ENCODE measurements at places on chromosomes 3 and 15.

DNA sequence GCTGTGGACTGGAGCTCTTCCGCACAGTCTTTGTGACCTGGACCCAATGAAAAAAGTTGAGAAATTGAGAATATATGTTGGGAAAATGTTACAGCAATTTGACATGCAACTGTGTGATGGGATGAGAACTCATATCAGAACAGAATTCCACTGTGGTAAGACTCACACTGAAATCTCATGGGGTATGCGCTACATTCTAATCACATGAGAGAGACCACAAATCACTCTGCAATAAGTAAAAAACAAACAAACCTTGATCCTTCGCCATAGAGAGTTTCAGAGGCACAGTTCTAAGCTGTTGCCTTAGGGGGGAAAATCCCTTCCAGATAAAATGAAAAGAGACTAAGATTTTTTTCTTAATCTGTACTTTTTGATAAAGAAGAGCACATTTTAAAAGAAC is 37.3 kb downstream of the LMCD1 start:
- DNase-seq: no peak

DNA sequence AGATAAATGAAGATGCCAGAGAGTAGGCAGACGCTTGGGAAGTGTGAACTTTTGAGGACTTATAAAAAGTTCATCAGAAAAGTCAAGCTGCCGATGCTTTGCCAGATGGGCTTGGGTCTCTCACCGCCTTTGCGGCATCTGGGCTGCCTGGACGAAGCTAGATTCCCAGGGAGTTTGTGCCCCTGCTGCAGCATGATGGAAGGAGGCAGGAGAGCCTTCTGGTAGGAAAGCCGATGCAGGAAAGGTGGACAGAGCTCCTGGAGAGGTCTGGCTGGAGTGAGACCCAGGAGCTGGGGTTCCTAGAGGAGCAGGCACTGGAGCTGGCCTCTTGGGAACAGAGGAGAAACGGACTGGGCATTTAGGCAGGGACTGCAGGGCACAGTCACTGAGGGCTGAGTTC is 51.9 kb upstream of the ATP2B2 start:
- DNase-seq: no peak

DNA sequence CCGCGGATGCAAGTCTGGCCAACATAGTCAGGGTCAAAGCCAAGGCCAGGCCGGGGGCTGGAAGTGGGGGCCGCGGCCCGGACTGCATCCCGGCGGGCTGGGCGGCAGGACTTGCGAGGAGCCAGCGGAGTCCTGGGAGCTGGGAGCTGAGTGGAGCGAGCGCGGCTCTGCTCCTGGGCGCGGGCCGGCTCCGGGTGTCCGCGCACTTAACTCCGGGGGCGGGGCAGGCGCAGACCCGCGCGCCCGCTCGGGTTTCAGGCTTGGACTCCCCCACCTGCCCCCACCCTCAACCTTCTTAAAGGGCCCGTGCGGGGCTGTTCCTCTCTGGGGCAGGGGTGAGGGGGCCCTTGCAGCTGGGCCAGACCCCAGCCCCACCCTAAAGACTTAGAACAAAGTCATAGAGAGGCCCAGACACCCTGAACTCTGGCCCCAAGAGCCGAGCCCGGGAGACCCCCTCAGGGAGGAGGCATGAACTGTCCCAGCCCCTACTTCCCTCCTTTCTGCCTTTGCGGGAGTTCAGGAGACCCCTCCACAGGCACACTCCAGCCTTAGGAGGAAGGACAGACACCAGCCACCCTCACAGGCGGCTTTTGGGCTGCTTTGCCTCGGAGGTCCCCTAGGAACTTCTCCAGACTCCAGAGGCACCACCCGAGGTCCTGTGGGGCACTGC is at the start of gene CSPG4:
Gene CSPG4, minus strand, starts transcription at position 181 of the 670 bp plus-strand sequence. Its CDS starts 93 bp downstream, at position 88.
- no peak for DNase-seq

GRCh38 chr15:62453375-62453774 is 288.3 kb upstream of the C2CD4B start:
- DNase-seq: no peak

DNA sequence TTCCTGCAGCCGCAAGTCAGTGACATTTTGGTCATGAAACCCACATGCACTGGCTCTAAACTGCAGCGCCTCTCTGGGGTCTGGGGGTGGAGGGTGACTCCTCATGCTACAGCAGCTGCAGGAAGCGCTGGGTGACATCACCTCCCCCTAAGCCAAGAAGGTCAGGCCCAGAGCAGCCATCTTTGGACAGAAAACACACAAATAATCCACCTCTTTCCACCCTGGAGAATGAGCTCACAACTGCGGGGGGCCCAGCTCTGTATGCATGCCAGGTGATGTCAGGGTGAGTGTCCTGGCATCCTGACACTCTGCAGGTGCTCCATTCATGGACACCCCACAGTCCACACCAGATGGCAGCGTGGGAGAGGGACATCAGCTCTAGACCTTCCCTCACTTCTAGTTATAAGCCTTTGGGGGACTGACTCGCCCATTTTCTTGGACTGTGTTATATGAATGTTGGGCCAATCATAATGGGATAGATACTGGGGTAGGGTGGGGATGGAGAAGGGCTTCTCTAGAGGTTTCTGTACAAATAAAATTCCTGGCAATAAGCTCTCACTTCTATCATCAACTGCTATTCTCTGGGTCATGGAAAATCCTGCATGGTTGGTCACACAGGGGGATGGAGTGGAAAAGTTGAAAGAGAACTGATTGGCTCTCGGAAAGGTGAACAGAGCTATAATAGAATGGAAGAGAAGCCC is 70.7 kb upstream of the THBS1 start:
- DNase-seq: no peak

Measured in NCI-H1048 (cell line).